ENCODE measurements at places on chromosomes 3 and 15. TPM values are rescaled to one million over a fixed set of nuclear protein-coding genes. Genes with fewer than 3 reads are reported as not detected.

The NR1I2 gene
- total RNA-seq: not detected

The GNAI2 gene
- total RNA-seq: 208 TPM

The GOLGA6L4 gene
- 7.5 TPM for total RNA-seq

The CKMT1B gene
- 0.68 TPM for total RNA-seq
